ENCODE measurements at places on chromosomes 6 and 20. TPM values are rescaled to one million over a fixed set of nuclear protein-coding genes. Genes with fewer than 3 reads are reported as not detected.
A peak's percentile ranks its signal among the peaks of the same experiment; 100 is the strongest.

DNA sequence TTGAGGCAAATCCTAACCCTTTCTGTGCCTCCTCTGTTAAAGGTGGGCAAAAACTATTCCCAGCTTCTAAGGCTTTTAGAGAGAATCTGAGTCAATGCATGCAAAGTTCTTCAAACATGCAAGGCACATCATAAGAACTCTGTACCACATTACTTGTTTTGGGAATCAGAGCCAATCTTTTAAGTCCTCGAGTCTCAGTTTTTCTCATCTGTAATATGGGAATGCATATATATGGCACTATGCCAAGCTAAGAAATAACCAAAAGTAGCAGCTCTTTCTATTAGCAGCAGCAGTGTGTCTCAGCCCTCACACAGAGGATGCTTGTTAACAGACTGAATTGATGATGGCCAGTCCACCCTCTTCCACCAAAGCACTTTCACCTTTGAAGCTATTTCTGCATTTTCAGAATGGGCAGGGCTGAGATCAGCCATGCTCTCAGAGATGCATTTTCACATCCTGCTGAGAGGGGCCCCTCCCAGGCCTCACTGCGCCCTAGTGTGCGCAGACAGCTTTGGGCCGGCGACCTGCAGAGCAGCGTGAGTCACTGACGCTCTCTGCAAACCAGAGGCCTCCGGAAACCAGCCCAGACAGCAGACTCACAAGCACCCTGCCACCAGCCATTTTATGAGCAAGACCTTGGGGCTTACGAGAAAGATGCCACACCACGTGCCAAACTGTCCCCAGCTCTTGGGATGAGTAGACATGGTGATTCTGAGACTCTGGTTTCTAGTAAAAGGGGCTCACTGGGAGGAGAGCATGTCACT lies 138.0 kb downstream of the NFATC2 start:
- peak; percentile 21 for DNase-seq
- no peak overlapping the region for H3K4me3 ChIP-seq
- peaks cover 48% of the 10 kb centered on the region for H3K4me1 ChIP-seq
- no peaks in the 10 kb centered on the region for H3K27me3 ChIP-seq
- H3K36me3 ChIP-seq = peaks cover 5% of the 10 kb centered on the region

FAM83C gene
- not detected for total RNA-seq

GRCh38 chr20:9032758-9033157 lies 36.1 kb upstream of the PLCB4 start:
- H3K36me3 ChIP-seq = no peaks in the 10 kb centered on the region
- H3K4me1 ChIP-seq = no peaks in the 10 kb centered on the region
- no peak for DNase-seq
- no peak overlapping the region for H3K27ac ChIP-seq
- H3K27me3 ChIP-seq = no peaks in the 10 kb centered on the region
- H3K4me3 ChIP-seq = no peak overlapping the region

DNA sequence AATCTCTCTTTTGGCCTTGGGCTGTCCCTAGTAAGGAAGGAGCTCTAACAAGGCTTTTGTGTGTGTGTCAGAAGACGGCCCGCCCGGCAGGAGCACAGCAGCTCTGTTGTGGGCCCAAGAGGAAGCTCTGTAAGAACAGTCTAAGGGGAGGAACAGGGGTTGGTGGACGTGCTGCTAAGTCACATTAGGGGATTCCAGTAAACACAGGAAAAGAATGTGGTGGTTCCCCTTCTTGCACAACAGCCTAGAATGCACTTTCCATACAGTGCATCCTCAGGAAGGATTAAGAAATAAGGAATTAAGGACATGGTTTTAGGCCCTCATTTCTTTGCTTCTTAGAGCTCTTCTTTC lies 114.5 kb downstream of the RNF144B start:
- no peaks in the 10 kb centered on the region for H3K27me3 ChIP-seq
- no peaks in the 10 kb centered on the region for H3K4me1 ChIP-seq
- no peak overlapping the region for H3K4me3 ChIP-seq
- no peak for DNase-seq

LYRM4 gene
- 15.1 TPM for total RNA-seq

DPPA5 gene
- total RNA-seq = not detected

GRCh38 chr20:10854976-10855375 lies 181.2 kb upstream of the JAG1 start:
- no peak overlapping the region for H3K27ac ChIP-seq
- no peaks in the 10 kb centered on the region for H3K27me3 ChIP-seq
- H3K36me3 ChIP-seq = no peaks in the 10 kb centered on the region
- no peak for DNase-seq

DNA sequence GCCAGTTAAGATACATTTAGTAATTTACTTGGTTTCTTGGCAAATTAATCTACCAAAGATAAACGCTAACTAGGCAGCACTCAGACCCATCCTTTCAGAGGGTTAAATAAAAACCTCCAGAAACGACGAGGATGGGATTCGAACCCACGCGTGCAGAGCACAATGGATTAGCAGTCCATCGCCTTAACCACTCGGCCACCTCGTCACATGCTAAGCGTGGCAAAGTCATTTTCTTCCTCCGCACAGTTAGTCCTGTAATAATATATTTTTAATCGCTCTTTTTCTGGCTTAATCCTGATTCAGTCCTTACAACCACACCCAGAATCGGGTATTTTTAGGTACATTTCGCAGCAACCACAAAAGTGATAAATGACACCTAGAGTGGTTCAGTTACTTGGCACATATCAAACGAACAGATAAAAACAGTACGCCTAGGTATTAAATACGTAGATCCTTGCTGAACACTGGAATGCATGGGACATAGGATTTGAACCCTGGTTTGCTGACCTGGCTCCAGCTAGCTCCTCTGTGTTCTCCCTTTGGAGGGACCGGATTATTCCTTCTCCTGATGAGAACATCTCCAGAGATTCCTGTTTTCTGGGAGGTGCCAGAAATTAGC lies 71.6 kb downstream of the GPX5 start:
- H3K4me3 ChIP-seq = no peak overlapping the region
- H3K4me1 ChIP-seq = no peaks in the 10 kb centered on the region
- H3K27ac ChIP-seq = no peak overlapping the region

GRCh38 chr6:113995634-113996033 lies 24.7 kb upstream of the HDAC2 start:
- no peaks in the 10 kb centered on the region for H3K27me3 ChIP-seq
- H3K4me3 ChIP-seq = no peak overlapping the region
- no peaks in the 10 kb centered on the region for H3K36me3 ChIP-seq
- H3K27ac ChIP-seq = no peak overlapping the region
- no peak for DNase-seq

HIVEP1 gene
- 38.2 TPM for total RNA-seq

SEMG1 gene
- not detected for total RNA-seq
